ENCODE measurements at places on chromosomes 5 and 9. TPM values are rescaled to one million over a fixed set of nuclear protein-coding genes. Genes with fewer than 3 reads are reported as not detected.

GPR150 gene
- not detected for total RNA-seq

STKLD1 gene
- total RNA-seq, result 0.90 TPM

OR1J4 gene
- total RNA-seq, result not detected

TLE4 gene
- 26.1 TPM for total RNA-seq

RLN2 gene
- not detected for total RNA-seq

NADK2 gene
- 30.4 TPM for total RNA-seq

CXCL14 gene
- 3.1 TPM for total RNA-seq

NR5A1 gene
- not detected for total RNA-seq

LPAR1 gene
- total RNA-seq, result 20.2 TPM

DNAH5 gene
- total RNA-seq, result not detected

DNA sequence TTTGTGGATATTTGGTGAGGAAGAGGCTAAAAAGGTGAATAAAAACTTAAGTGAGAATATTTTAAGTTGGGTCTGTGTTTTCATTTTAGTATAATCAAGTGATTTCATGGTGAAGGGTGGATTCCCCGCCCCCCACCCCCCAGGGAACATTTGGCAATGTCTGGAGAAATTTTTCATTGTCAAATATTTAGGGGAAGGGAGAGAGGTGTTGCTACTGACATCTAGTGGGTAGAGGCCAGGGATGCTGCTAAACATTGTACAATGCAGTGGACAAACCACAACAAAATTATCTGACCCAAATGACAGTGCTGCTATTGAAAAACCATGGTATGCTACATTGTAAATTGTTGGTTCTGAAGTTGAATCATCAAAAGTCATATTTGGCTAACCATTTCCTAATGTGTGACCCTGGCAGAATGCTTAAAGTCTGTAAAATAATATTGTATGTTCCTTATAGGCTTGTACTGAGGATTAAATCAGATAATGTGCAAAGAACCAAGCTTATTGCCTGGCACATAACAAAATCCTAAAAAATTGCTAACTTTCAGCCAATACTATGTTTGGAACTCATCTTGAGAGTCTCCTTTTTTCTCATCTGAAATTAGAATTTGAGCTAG lies 5.6 kb downstream of the C5orf24 start:
- DNase-seq, result no peak

DNA sequence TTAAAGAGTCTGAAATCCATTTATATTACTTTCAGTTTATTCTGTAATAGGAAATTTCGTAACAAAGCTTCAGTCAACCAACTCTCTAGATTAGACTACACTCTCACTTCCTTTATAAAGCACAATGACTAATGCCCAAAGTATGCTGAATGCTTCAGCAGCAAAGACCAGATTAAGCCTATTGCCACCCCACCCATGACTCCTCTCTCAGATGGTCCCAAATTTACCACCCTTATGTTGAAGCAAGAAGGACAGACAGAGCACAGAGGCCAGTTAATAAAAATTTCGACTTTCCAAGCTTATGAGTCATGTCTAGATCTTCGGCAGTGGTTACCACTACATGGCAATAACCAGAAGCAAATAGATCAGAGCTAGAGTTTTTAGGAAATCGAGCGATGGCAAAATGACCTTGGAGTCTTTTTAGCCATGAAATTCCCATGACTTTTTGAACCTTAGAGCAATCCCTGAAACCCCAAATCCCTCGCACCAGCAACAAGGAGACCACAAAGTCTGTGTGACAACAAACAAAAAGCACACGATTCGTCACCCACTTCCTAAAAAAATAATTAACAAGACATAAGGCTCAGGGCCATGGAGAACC lies 287.8 kb upstream of the RASA1 start:
- peak; percentile 63 for DNase-seq

DNA sequence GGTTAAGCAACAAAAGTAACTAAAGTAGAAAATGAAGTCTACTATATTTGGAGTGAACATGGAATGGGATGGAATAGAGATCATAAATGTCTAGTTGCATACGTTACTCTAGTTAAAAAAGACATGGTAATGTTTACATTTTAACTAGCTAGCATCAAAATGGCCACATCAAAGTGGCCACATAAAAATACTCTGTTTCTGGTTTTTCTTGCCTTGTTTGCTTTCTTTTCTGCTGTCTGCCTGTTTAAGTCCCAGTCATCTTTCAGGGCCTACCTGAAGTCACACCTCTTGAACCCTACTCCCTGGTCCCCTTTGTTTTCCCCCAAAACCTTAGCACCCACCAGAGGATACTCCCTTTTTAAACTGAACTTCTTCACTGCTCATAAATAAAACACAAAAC lies 6.4 kb upstream of the KIF2A start:
- no peak for DNase-seq

- DNase-seq, result no peak
Measured at GRCh38 chr5:5505815-5506214, 83.3 kb downstream of the ICE1 start.
